Mammary epithelial cell (primary cell): ENCODE measurements at places on chromosomes 12 and 14. TPM values are rescaled to one million over a fixed set of nuclear protein-coding genes. Genes with fewer than 3 reads are reported as not detected.

UNC79 gene
- total RNA-seq: 0.33 TPM

CD27 gene
- not detected for total RNA-seq

SYT1 gene
- 19.3 and 20.6 TPM in 2 replicates for total RNA-seq

OR4K15 gene
- not detected for total RNA-seq

GRCh38 chr14:91227183-91227628 lies 17.3 kb downstream of the GPR68 start:
- DNase-seq: no peak

DNA sequence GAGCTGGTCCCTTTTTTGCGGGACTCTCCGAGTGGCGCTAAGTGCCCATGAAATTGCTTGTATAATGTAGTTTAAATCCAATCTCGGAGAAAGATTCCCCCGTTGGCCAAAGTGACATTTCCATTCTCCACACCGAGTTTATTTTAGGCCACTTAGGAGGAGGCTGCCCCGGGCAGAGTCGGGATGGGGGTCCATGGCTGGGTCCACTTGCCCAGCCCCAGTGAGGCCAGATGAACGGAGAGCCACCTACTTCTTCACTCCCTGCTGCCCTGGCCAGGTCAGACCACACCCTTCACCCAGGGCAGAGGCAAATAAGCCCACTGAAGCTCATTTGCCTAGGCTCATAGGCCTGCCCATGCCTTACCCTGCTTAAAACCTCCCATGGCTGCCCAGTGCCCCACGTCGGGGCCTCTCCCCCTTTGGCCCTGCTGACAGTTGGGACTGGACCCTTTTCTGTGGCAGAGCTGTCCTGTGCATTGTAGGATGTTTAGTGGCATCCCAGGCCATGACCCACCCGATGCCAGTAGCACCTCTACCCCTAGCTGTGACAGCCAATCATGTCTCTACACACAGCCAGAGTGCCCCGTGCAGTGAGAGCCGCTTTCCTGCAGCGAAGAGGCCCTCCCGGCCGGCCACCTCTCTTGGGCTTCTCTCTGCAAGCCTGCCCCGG lies 51.3 kb downstream of the FAM222A start:
- DNase-seq: no peak

DNA sequence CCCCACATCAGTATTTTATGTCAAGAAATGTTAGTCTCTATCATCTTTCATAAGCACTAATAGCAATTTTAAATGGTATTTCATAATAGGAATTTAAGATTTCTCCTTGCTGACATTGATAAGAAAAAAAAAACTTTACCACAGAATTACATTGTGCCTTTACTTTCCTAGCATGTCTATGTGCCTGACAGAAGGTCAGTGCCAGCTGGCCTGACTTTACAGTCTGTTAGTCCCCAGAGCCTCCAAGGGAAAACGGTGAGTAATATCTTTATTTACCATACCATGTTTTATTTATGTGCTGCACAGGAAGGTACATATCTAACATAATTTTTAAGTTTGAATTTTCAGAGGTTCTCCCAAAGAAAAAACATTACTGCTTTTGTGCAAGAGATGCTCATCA lies 152.0 kb upstream of the AEBP2 start:
- DNase-seq: no peak

GRCh38 chr12:91178781-91179180 lies 3.8 kb downstream of the DCN start:
- no peak for DNase-seq

GRCh38 chr12:92859650-92860386 lies 69.3 kb downstream of the EEA1 start:
- DNase-seq: no peak

GRCh38 chr12:113651662-113652061 lies 180.0 kb upstream of the LHX5 start:
- no peak for DNase-seq

GRCh38 chr12:43112101-43112920 lies 439.7 kb downstream of the ADAMTS20 start:
- DNase-seq: no peak

GRCh38 chr12:19574601-19575000 lies 135.3 kb downstream of the AEBP2 start:
- DNase-seq: no peak

GRCh38 chr14:33449268-33449667 lies 501.6 kb downstream of the EGLN3 start:
- no peak for DNase-seq

DNA sequence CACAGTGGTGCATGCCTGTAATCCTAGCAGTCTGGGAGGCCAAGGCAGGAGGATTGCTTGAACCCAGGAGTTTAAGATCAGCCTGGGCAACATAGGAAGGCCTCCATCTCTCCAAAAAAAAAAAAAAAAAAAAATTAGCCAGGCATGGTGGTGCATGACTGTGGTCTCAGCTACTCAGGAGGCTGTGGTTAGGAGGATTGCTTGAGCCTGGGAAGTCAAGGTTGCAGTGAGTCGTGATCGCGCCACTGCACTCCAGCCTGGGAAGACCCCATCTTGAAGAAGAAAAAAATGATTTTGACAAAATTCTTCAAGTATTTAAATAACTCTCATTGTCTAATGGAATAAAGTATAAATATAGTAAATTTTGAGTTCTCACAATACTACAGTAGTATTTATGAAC lies 219.2 kb upstream of the SSTR1 start:
- DNase-seq: no peak

DNA sequence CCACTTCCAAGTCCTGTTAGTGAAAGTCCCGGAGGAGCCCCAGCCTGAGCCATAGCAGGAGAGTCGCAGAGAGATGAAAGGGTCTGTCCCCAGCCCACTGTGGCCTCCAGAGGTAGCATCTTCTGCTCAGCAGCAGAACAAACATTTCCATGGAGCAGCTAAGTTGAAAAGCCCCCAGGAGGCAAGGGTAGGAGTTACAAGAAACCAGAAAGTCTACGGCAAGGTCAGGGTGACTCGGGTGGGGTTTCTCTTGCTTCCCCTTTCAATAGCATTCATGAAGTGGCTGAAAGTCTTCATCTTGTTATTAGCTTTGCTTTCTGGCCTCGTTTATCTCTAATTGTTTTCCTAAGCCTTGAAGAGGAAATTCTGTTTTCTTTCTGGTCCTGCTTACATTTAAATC lies 151.2 kb upstream of the DIO3 start:
- no peak for DNase-seq

DNA sequence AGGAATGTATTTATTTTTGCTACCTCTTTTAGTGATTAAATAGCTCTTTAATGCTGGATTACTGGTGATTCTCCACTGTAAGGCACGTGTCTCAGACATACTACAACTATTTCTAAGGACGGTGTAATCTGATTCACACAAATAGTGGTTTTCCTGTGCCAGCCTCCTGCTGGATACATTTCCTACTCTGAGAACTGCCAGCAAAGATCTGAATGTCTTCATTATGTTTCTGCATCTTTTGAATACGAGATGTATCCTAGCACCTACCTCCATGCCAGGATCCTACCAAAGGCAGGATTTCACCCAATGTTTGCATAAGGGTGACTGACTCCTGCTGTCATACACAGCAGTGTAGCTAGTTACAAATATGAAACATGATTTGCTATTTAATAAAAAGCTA lies 120.6 kb downstream of the PRICKLE1 start:
- no peak for DNase-seq

DNA sequence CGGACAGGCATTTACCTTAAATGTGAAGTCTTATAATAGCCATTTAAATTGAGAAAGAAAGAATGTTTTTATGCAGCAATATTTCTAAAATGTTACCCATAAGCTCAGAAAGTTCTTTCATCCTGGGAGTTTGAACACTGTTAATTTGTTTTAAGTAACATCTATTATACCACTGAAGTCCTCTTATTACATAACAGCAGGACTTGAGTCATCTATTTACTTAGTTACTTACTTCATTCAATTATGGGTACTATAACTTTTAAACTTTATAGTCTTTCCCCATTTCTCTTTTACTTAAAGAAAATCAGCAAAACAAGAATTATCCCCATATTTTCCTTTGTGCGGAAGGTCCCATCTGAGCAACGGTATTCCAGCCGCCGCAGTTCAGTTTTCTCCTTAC lies 473.1 kb downstream of the ETNK1 start:
- no peak for DNase-seq

DNA sequence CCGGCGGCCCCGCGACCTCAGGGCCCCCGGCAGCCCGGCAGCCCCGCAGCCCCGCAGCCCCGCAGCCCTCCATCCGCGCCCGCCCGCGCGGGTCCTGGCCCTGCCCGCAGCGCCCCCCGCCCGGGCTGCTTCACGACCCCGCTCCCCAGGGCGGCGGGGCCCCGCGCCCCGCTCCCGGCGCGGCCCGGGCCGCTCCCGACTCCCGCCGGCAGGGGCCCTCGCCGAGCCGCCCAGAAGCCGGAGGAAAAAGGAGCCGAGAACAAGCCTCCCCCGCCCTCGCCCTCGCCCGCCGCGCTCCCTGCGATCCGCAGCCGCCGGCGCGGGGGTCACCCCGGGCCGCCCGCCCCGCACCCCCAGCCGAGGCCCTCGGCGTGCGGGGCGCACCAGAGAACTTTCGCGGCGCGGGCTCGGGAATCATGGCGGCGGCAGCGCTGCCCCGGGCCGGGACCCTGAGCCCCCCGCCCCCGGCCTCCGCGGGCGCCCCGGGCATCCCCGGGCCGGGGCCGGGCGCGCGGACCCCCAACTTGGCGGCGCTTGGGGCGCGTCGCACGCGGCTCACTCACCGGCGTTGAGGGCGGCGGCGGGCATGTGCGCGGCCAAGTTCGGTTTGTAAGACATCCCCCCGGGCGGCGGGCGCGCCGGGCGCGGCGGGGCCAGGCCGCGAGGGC lies 521 bp downstream of the CDK2AP1 start:
- DNase-seq: peak; percentile 40

- peak; percentile 37 for DNase-seq
These were observed 119.3 kb upstream of the MDM1 start for GRCh38 chr12:68451261-68452077.

DNA sequence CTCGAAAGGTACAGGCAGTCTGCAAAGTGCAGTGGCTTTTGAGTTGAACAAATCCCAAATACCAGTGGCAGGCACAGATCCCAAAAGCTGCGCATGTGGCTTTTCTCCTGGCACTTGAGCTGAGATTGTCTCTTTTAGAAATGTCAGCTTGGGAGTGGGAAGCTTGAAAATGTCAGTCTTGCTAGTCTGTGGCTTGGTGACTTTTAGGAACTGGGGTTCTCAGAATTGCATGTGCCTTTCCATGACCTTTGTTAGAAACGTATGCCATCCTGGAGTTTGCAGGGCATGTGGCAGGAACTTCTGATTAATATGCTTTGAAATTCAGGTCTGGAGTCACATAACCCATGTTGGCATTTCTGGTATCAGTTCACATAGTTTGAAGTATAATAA lies 182.1 kb downstream of the CHST11 start:
- no peak for DNase-seq

DNA sequence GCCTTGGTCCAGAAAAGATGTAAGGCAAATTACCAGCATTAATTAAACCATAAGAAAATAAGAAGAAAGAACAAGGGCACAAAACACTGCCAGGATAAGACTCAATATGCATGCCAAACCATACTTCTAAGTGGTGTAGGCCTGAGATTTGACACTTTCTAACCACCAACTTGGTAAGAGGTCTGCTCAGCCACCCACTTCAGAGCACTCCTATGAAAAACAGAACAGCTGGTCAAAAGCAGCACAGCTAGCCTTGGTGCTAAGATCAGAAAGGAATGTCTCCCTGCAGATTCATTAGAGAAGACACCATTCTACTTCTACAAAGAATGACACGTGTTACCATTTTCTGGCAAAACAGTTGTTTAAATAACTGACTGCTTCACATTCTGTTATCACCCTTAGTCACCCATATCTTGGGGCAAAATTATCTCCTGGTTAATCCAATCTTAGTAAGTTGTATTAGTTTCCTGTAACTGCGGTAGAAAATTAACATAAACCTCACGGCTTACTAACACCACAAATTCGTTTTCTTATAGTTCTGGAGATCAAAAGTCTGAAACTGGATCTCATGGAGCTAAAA lies 13.2 kb downstream of the RPS6KA5 start:
- DNase-seq: no peak
